ENCODE measurements at places on chromosomes 6 and 20. TPM values are rescaled to one million over a fixed set of nuclear protein-coding genes. Genes with fewer than 3 reads are reported as not detected.
A peak's percentile ranks its signal among the peaks of the same experiment; 100 is the strongest.

TFAP2A gene
- total RNA-seq = 0.67 TPM

STMND1 gene
- 8.6 TPM for total RNA-seq

VSX1 gene
- 0.15 TPM for total RNA-seq

KCNS1 gene
- not detected for total RNA-seq

TFAP2D gene
- not detected for total RNA-seq

BHLHE23 gene
- not detected for total RNA-seq

IBTK gene
- total RNA-seq = 22.1 TPM

ZBTB2 gene
- 31.2 TPM for total RNA-seq

DNA sequence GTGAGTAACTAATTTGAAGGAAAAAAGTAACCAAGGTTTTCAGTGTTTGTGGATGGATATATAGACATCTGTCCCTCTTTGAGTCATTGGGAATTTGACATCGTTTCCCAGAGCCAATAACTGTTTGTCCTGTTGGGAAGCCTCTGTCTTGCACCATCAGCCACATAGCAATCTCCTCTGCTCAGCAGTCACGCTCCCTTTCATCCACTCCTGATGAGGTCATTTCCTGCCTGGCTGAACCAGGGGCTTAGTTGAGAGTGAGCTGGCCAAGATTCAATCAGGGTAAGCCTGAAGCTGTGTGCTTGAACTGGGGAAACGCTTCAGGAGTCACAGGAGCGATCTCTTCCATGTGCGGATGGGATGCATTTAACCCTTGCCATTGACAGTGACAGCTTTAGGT is 121.5 kb upstream of the FOXQ1 start:
- H3K4me3 ChIP-seq = no peak overlapping the region
- H3K36me3 ChIP-seq = no peaks in the 10 kb centered on the region
- DNase-seq = no peak
- H3K27me3 ChIP-seq = no peaks in the 10 kb centered on the region

GRCh38 chr6:170132561-170132991 is 158.3 kb downstream of the DLL1 start:
- no peak for DNase-seq
- no peak overlapping the region for H3K4me3 ChIP-seq
- H3K27me3 ChIP-seq = no peaks in the 10 kb centered on the region
- H3K27ac ChIP-seq = no peak overlapping the region
- H3K36me3 ChIP-seq = no peaks in the 10 kb centered on the region
- H3K4me1 ChIP-seq = no peaks in the 10 kb centered on the region

- H3K4me3 ChIP-seq = no peak overlapping the region
- no peak overlapping the region for H3K27ac ChIP-seq
- no peaks in the 10 kb centered on the region for H3K36me3 ChIP-seq
- H3K4me1 ChIP-seq = no peaks in the 10 kb centered on the region
Observed at GRCh38 chr6:116705917-116706316, 24.9 kb downstream of the KPNA5 start.

- peaks cover 3% of the 10 kb centered on the region for H3K27me3 ChIP-seq
- peaks cover 14% of the 10 kb centered on the region for H3K4me1 ChIP-seq
- H3K36me3 ChIP-seq = no peaks in the 10 kb centered on the region
- DNase-seq = no peak
Observed at GRCh38 chr6:108163644-108164542, 1.9 kb upstream of the NR2E1 start.

DNA sequence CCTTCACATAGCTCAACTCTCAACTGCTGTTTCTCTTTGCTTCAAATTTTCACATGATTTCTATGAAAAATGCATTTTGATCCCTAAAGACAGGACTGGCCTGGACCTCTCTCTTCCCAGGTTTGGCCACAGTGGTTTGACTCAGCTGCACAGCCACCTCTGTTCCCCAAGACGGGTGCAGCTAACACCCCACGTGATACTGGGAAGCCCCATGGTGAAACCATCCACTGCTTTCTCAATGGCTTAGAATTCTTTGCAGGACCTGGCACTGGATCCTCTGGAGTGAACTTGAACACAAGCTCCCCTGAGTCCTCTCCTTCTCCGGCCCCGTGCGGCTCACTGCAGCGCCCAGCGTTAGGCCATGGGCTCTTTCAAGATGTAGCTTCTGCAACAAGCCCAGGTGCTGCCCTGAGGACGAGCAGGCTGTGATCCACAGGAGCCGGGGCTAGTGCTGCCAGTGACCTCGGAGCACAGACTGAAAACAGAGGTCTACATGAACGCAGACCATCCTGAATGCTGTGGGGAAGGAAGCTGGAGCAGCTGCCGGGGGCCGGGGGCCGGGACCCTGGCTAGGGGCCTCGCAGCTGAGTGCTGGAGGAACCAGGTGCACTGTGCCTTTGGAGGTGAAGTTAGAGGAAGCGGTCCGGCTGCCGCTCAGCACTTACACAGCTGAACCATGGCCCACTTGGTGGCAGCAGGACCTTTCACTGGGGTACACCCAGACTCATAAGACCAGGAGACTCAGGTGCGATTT is 58.8 kb upstream of the MPC1 start:
- DNase-seq = no peak
- H3K27me3 ChIP-seq = no peaks in the 10 kb centered on the region

- no peak overlapping the region for H3K27ac ChIP-seq
- no peaks in the 10 kb centered on the region for H3K27me3 ChIP-seq
- no peaks in the 10 kb centered on the region for H3K4me1 ChIP-seq
- no peak for DNase-seq
Observed at GRCh38 chr6:16177881-16178280, 49.0 kb downstream of the MYLIP start.

DNA sequence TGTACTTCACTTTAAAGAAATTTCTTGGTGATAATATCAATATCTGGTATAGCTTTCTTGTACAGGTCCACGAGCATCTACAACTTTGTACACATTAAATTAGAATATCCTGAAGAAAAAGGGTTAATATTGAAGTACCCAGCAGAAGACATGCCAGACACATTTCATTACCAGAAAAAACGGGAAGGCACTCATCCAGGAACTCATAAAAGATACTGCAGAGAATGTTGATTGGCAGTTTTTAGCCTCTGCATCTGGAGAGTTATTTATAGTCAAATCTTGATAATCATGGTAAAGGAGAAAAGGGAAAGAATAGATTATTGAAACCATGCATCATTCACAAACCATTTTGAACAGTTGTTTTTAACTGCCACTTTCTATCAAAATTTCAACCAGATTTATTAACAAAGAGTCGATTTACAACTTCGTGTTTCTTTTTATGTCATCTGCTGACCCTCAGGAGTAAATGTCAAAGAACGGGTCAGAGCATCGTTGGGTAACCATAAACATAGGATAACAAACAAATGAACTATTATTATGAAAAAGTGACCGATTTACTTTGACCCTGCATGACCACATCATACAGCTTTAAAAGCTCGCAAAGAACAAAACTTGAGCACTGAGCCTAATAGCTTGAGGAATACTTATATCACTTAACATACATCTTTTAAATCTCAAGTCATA is 229.2 kb upstream of the SGK1 start:
- DNase-seq = no peak
- no peaks in the 10 kb centered on the region for H3K36me3 ChIP-seq
- peaks cover 1% of the 10 kb centered on the region for H3K4me1 ChIP-seq
- H3K4me3 ChIP-seq = no peak overlapping the region

DNA sequence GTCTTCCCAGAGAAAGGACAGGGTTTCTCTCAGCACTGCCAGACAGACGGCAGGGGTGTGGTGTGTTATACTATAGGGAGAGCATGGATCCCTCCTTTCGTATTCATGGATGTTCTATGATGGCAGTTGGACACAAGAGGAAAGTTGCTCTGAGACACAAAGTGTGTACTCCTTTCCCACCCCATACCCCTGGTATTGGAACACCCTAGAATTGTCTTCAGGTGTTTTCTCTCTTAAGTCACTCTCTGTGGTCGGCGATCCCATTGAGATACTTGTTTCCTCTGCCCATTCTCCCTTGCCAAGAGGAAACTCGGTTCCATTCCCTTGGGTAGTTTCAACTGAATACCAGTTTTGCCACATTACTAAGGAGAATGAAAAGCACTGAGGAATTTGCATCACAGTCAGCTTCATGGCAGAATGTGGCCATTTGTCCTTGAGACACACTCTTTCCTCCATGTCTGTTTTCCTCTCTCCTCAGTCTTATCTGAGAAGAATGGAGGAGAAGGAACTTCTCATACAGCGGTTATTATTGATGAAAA is 53.4 kb downstream of the RNF182 start:
- no peak overlapping the region for H3K4me3 ChIP-seq
- no peak overlapping the region for H3K27ac ChIP-seq
- no peaks in the 10 kb centered on the region for H3K4me1 ChIP-seq

DNA sequence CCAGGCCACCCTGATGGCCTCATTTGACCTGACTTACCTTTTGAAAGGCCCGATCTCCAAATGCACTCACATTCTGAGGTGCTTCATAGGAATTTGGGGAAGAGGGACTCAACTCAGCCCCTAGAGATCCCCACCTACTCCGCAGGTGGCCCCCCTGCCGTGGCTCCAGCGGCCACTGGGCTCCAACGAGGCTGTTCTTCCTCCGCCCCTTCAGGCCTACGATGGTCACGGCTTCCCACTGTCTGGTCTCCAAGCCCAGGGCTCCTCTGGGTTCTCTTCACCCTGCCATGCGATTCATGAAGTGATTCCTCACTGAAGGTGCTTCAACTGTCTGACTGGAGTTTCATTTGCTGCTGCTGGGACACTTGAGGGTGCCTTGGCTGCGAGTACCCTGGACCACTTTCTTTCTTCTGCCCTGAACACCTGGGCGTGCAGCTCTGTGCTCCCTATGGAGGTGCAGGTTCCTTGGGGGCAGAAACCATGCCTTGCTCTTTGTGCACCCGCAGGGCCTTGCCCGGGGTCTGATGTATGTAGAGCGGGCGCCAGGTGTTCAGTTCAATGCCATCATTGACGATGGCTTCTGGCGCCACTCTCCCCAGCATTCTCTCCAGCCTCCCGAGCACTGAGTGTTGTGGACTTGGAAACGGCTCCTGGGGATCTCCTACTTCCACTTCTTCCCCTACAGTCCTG is 10.0 kb upstream of the DUSP22 start:
- no peak overlapping the region for H3K4me3 ChIP-seq
- H3K27ac ChIP-seq = no peak overlapping the region
- H3K36me3 ChIP-seq = no peaks in the 10 kb centered on the region
- no peaks in the 10 kb centered on the region for H3K27me3 ChIP-seq

GRCh38 chr6:72844614-72845013 is 222.8 kb downstream of the KCNQ5 start:
- H3K27ac ChIP-seq = no peak overlapping the region
- H3K27me3 ChIP-seq = no peaks in the 10 kb centered on the region
- no peaks in the 10 kb centered on the region for H3K4me1 ChIP-seq

DNA sequence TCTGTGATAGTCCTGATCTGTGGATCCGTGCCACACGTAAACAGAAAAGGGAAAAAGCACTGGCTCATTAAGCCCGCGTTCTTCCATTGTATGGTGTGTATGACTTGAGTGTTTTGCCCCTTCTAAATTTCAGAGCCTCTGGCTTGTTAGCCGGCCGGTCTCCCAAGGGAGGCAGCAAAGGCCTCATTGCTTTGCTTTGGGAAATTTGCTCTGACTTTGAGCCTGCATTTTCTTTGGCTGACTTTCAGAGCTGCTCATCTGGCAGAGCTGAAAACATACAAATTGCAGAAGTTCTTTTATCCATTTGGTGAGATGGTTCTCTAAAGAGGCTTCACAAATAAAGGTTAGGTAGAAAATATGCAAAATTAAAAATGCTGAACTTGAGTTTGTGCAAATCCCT is 123.0 kb downstream of the UTRN start:
- H3K27me3 ChIP-seq = no peaks in the 10 kb centered on the region
- H3K27ac ChIP-seq = no peak overlapping the region
- DNase-seq = peak; percentile 45

- H3K27ac ChIP-seq = no peak overlapping the region
- DNase-seq = no peak
- H3K36me3 ChIP-seq = no peaks in the 10 kb centered on the region
- H3K4me3 ChIP-seq = no peak overlapping the region
Observed at GRCh38 chr20:45595235-45595634, 16.2 kb upstream of the WFDC8 start.

- no peak overlapping the region for H3K4me3 ChIP-seq
- H3K4me1 ChIP-seq = peaks cover 25% of the 10 kb centered on the region
- no peaks in the 10 kb centered on the region for H3K36me3 ChIP-seq
- no peak overlapping the region for H3K27ac ChIP-seq
- no peak for DNase-seq
Observed at GRCh38 chr6:11277275-11278206, 45.1 kb upstream of the NEDD9 start.

GRCh38 chr6:21180800-21181337 is 412.7 kb upstream of the SOX4 start:
- no peak overlapping the region for H3K4me3 ChIP-seq
- H3K4me1 ChIP-seq = no peaks in the 10 kb centered on the region
- no peak overlapping the region for H3K27ac ChIP-seq
- H3K27me3 ChIP-seq = no peaks in the 10 kb centered on the region

DNA sequence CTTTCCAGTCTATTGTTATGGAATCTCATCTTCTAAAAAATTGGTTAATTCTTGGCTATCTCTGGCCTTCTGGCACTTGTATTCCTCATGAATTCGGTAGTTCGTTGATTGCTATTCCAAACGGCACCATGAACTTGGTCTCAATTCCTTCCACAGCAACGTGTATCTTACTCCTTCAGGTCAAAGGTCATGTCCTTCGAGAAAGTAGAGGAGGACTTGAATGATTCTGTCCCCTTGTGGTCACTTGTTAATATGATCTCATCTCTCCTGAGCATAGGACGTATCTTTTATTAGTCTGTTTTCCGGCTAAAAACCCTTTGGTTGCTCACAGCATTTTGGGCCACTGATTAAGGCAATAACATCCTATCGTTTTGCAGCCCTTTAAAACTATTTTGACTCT is 9.4 kb downstream of the TLDC2 start:
- H3K36me3 ChIP-seq = no peaks in the 10 kb centered on the region
- no peaks in the 10 kb centered on the region for H3K27me3 ChIP-seq
- no peak overlapping the region for H3K27ac ChIP-seq
- H3K4me1 ChIP-seq = no peaks in the 10 kb centered on the region
- H3K4me3 ChIP-seq = no peak overlapping the region
- no peak for DNase-seq

GRCh38 chr6:15205321-15205720 is 40.5 kb upstream of the JARID2 start:
- H3K27me3 ChIP-seq = no peaks in the 10 kb centered on the region
- H3K4me3 ChIP-seq = no peak overlapping the region
- no peaks in the 10 kb centered on the region for H3K36me3 ChIP-seq
